ENCODE measurements at places on chromosomes 16 and 17.

DNA sequence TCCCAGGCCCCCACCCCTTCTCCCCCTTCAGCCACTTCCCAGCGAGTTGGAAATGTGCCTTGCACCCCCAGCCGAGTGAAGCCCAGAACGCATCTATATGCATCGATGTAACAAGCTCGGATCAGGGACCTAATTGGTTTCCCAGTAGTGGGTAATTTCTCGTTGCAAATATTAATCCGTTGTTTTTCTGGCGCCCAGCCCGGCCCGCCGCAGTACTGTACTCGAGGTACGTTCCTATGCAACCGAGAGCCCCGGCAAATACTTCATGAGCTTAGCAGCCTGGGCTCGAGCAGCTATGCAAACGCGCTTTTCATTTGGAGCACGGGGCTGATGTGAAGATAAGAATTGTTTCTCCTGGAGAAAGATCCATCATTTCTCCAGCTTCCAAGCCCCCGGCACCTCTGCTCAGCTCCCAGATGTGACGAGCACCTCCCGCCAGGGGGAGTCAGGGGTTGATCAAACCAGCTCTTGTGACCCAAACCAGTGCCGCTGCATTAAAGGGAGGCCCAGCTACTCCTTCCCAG lies 229.8 kb downstream of the KATNIP start:
- peak; percentile 41 for DNase-seq

DNA sequence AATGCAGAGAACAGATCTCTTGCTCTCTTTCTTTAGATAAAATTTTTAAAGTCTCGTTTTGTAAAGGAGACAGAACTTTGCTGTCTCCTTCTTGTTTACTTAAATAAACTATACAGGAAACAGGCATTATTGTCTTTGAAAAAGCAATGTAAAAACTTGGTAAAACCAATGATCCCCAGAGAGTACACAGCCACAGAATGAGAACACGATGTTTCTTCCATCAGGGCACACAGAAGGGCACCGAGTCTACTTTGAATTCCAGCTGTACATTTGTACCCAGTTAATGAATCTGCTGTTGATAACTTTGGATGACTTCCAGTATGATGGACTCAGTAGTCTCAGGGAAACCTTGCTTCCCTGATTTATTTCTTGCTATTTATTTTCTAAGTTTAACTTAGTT lies 8.1 kb upstream of the TMEM100 start:
- no peak for DNase-seq

DNA sequence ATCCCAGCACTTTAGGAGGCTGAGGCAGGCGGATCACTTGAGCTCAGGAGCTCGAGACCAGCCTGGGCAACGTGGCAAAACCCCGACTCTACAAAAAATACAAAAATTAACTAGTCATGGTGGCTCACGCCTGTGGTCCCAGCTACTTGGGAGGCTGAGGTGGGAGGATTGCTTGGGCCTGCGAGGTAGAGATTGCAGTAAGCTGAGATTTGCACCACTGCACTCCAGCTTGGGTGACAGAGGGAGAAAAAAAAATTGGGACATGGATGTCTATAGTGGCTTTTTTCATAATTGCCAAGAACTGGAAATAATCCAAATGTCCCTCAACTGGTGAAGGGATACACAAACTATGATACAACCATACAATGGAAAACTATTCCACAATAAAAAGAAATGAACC lies 28.6 kb downstream of the OSBPL7 start:
- no peak for DNase-seq

GRCh38 chr16:64280317-64280716 lies 841.5 kb downstream of the CDH11 start:
- no peak for DNase-seq

DNA sequence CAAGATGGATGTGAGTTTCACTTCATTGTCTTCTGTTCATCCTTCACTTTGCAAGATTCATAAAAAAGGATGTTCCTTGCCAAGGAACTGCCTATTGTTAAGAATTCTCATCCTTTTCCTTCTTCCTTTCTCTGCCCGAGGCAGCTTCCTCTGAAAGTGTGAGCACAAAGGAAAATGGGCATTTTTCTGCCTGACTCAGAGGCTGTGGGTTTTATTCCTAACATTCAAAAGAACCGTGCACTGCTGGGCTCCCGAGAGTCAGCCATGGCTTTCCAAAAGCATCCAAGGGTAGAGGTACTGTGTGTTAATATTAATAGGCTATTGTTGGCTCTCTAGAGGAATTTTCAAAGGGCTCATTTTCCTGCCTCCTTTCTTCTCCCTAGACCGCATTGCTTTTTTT lies 289.4 kb downstream of the ABCC12 start:
- DNase-seq = no peak

GRCh38 chr16:20004931-20005330 lies 68.8 kb downstream of the GPR139 start:
- DNase-seq = no peak
